ENCODE measurements at places on chromosomes 5 and 9.

DNA sequence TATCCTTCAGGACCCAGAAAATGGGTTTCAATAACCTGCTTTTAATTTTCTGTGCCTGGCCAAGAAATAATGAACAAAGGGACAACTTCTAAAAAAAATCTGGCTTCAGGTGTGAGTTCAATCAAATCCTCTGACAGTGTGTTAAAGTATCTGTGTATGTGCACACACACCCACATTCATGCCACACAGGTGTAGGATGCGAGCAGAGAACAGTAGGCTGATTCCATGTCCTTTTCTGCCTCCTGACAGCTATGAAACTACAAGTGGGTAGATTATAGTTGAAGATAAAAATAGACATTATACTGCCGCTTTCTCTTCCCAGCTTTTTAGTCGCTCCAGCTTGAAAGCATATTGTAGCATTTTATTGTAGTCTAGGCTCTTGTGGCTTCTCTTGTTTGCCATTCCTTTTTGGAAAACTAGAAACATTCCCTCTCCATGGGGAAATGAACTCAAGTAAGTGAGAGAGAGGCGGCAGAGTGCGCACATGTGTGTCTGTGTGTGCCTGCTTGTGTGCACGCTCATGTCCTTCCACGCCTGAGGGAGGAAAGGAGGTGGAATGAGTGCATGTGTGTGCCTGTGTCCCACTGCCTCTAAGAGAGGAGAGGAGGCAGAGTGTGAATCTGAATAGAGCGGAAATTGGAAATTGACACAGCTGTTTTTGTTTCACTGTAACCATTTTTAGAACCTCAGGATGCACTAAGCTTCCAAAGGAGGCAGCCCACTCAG lies 273.0 kb downstream of the ELAVL2 start:
- no peak for DNase-seq

DNA sequence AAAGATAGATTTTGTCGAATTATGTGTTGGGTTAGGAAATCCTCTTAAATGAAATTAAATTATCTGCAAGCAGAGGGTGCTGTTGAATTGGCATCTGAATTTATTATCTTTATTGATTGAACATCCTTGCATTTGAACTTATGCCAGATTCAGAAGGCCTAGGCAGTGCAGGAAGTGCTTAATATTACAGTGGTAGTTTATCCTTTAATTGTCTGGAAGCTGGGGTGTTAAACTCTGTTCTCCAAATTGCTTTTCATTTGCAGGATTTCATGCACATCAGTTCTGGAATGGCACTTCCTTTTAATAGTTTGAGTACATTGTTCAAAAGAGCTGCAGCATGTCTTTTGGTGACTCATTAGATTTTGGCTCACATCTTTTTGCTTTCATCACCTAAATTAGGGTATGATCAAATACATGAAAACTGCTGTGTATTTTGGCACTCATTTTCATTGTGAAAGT lies 186.3 kb downstream of the KDM4C start:
- no peak for DNase-seq

DNA sequence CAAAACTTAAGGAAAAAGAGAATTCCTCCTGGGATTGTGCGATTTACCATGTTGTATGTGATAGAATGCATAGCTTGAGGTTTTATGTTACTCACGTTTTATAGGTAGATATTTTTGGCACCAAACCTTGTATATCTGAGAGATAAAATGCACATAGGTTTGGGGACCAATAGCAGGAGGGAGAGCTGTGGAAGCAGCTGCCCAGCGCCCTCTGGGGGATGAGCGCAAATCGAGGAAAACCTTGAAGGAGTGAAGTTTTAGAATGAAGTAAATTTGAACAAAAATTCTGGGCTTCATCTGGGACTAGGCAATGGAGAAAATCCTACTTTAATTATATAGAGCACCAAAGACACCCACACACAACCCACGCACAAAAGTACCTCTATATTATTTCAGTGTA lies 197.0 kb downstream of the ADCY2 start:
- DNase-seq, result no peak

DNA sequence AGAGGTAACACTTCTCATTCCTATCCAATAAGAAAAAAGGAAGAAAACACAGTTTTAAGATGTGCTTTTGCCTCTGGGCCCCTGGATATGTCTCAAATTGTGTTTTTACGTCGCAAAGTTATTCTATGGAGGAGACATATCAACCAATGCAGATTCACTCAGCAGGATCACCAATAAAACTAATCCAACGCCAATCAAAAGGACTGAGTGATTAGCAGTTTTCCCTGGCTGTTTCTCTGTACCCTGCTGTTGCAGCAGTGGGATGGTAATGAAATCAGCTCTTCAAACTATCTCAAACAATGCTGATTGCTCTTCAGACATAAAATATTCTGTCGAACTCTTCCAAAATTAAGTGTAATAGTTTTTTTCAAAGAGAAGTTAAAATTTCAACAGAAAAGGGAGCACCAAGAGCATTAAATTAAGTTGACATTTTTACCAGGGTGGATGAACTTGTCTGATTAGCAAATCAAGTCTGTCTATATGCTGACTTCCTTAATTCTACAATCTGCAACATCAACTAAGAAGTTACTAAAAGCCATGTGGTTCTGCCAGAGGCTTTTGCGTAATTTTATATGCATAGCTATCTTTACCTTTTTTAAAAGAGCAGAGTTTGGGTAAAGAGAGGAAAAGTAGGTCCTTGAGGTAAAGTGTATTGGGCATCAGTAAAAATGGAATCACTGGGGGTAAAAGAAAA lies 9.7 kb upstream of the HK3 start:
- no peak for DNase-seq

- DNase-seq, result peak; percentile 49
Measured at GRCh38 chr9:14993061-14993800, 83.0 kb upstream of the FREM1 start.

GRCh38 chr9:126754436-126755316 lies 50.2 kb upstream of the ZBTB43 start:
- DNase-seq, result no peak

DNA sequence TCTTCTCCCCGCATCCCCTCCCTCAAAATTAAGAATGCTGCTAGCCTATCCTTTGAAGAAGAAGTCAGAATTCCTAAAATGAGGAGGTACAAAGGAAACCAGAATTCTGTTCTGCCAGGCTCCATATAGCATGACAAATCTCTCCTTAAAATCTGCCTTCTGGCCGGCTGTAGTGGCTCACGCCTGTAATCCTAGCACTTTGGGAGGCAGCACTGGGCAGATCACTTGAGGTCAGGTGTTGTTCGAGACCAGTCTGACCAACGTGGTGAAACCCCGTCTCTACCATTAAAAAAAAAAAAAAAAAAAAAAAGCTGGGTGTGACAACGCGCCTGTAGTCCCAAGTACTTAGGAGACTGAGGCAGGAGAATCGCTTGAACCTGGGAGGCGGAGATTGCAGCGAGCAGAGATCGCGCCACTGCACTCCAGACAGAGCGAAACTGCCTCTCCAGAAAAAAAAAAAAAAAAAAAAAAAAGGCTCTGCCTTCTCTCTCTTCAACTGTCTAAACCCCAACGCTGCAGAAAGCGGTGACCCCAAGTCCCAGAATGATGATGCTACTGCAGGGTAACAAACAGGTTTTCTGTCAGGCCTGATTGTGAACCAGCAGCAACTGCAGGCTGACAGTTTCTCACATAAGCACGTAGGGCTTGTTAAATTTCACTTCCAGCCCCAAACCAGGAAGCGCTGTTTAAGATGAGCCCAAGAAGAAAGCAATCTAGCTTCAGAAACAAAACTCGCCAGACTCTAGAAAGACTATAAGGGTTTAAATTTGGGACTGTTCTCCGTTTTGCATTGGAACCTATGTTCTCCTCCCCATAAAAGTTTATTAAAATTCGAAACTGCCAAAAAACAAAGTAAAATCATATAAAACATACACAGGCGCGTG lies 963 bp upstream of the CAST start:
- peak; percentile 16 for DNase-seq

GRCh38 chr9:104772714-104773510 lies 9.0 kb downstream of the NIPSNAP3B start:
- no peak for DNase-seq

GRCh38 chr5:141814064-141814964 lies 63.9 kb downstream of the PCDH1 start:
- peak; percentile 22 for DNase-seq

Data from activated naive CD4-positive, alpha-beta T cell treated with anti-CD3 and anti-CD28 coated beads, Interleukin-2, amount 50 U/mL, for 16 hours (primary cell).